T-cell (primary cell): ENCODE measurements at places on chromosomes 16 and 17. TPM values are rescaled to one million over a fixed set of nuclear protein-coding genes. Genes with fewer than 3 reads are reported as not detected.

The TRPV2 gene
- total RNA-seq: 125 TPM

The SLC5A11 gene
- 0.73 TPM for total RNA-seq

The CDH5 gene
- not detected for total RNA-seq

DNA sequence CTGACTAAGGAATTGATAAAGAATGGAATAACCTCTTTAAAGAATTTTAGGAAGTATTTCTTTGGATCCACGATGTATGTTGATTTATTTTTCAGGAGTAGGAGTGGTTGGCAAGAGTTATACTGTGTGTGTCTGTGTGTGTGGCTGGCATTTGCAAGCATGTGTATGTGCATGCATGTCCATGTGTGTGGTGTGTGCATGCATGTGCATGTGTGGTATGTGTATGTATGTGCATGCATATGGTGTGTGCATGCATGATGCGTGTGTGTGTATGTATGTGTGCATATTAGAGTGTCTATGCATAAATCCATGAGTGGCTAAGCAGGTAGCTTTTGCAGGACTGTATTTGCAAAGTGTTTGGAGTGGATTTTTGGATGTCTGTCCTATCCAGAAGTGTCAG, 120.8 kb downstream of the HS3ST2 start:
- peaks cover 11% of the 10 kb centered on the region for H3K27me3 ChIP-seq
- no peak for DNase-seq
- H3K4me3 ChIP-seq: no peak overlapping the region
- no peak overlapping the region for H3K27ac ChIP-seq
- no peaks in the 10 kb centered on the region for H3K36me3 ChIP-seq

GRCh38 chr17:51423421-51424160, 163.2 kb downstream of the UTP18 start:
- no peak overlapping the region for H3K27ac ChIP-seq
- no peaks in the 10 kb centered on the region for H3K36me3 ChIP-seq
- no peak for DNase-seq
- H3K4me3 ChIP-seq: no peak overlapping the region
- H3K4me1 ChIP-seq: peaks cover 26% of the 10 kb centered on the region
- H3K27me3 ChIP-seq: no peaks in the 10 kb centered on the region
